ENCODE measurements at places on chromosomes 4 and X.

DNA sequence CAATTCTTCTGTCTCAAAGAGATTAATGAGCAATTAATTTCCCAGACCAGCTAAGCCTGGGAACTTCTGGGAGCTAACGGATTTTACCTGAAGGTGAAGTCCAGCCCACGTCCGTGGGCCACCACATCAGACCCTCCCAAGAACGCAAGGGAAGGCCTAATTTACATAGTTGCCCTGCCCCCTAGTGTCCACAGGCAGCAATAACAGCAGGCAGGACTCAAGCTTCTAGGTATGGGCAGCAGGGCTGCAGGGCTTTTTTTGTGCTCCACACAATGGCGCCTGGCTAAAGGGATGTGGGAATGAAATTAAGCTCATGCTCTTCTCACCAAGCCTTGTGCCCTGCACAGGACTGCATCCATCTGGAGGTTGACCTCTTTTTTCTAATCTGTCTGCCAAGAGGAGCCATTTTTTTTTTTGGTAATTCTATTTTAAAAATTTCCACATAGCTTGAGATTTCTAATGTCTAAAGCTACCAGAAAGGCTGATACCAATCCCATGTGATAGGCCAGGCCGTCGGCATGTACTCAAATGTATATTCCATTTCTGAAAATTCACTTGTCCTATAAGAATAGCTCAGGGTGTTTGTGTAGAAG is 111.9 kb upstream of the TMEM164 start:
- no peak for DNase-seq

DNA sequence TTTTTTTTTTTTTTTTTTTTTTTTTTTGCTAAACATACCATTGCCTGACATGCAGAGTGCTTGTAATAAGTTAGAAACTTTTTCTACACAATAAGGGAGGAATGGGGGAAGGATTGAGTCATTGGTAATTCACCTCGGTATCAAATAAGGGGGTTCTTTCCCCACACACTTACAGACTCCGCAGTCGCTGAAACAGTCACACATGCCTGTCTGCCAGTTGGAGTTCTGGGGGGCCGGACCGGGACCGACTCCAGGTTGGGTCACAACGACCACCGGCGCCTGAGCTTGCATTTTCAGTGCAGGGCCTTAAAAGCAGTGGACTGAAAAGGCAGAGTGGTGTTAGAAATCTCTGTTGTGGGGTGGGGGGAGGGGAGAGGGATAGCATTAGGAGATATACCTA is 6.9 kb downstream of the PLAC8 start:
- no peak for DNase-seq

- DNase-seq, result no peak
Measured at GRCh38 chrX:149837639-149838038, 43.3 kb upstream of the MAGEA8 start.

- DNase-seq, result peak; percentile 36
Measured at GRCh38 chr4:17817027-17817426, 6.2 kb downstream of the NCAPG start.

DNA sequence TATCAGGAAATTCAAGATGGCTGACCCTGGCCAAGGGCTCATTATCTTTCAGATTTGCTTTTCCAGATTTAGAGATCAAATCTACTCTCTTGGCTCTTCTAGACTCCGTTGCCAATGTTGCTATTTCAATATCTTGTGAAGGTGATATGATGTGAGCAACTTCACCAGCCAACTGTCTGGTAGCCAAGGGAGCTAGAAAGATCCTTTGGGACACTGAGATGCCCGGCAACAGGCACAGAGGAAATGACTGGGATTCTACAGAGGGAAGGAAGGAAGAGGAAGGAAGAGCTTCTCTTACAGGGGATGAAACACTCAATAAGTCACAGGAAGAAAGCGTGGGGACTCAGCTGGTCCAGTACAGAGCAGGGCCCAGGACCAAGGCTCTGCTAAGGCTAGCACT is 121.9 kb upstream of the GPC4 start:
- DNase-seq, result no peak

DNA sequence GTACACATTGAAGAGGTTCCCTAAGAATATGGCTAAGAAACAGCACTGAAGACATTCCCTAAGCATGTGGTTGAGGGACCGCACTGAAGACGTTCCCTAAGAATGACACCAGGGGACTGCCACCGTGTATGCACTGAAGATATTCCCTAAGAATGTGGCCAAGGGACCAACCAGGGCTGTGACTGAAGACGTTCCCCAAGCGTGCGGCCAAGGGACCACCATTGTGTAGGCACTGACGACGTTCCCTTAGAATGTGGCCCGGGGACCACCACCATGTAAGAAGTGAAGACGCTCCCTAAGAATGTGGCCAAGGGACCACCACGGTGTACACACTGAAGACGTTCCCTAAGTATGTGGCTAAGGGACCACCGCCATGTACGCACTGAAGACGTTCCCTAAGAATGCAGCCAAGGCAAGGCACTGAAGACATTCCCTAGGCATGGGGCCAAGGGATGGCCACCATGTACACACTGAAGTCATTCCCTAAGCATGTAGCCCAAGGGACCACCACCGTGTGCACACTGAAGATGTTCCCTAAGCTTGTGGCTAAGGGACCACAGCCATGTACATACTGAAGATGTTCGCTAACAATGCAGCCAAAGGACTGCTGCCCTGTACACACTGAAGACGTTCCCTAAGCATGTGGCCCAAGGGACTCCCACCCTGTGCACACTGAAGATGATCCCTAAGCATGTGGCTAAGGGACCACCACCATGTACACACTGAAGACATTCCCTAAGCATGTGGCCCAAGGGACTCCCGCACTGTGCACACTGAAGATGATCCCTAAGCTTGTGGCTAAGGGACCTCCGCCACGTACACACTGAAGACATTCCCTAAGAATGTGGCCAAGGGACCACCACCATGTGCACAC is 22.0 kb downstream of the DHRSX start:
- DNase-seq, result no peak

GRCh38 chrX:7362111-7362510 is 214.2 kb upstream of the PUDP start:
- no peak for DNase-seq

Measured in COR-L47 (cell line).